ENCODE measurements at places on chromosomes 6 and 20. TPM values are rescaled to one million over a fixed set of nuclear protein-coding genes. Genes with fewer than 3 reads are reported as not detected.

Gene MRAP2
- 1.3 TPM for total RNA-seq

Gene BIRC7
- 3.1 TPM for total RNA-seq

Gene TSPO2
- not detected for total RNA-seq

Gene IL20RA
- total RNA-seq = 0.02 TPM

Gene WFDC12
- not detected for total RNA-seq

Gene ID4
- 2.4 TPM for total RNA-seq

Gene TBXT
- total RNA-seq = not detected

Gene C6orf15
- not detected for total RNA-seq

Gene TPD52L1
- total RNA-seq = 52.4 TPM

Gene OXT
- not detected for total RNA-seq

Gene HLA-G
- not detected for total RNA-seq

Gene CCN6
- total RNA-seq = not detected

Gene EYS
- total RNA-seq = 0.05 TPM

Gene CD40
- 5.0 TPM for total RNA-seq

Gene GRM1
- total RNA-seq = 0.04 TPM

Gene EFCAB8
- total RNA-seq = not detected

Gene ADAT2
- 4.2 TPM for total RNA-seq

Gene SLPI
- 10.5 TPM for total RNA-seq

Gene RAD21L1
- total RNA-seq = not detected

Gene ELOVL2
- 9.1 TPM for total RNA-seq

Gene PI3
- 2.3 TPM for total RNA-seq

Gene SLC22A7
- total RNA-seq = not detected

Gene PDE7B
- 1.6 TPM for total RNA-seq

Gene BTNL2
- not detected for total RNA-seq

Gene CLDN20
- total RNA-seq = not detected

Gene ENPP3
- total RNA-seq = not detected

Gene RARS2
- total RNA-seq = 21.2 TPM

Gene ID1
- total RNA-seq = 235 TPM

Gene TRDN
- total RNA-seq = not detected

Gene PSORS1C2
- total RNA-seq = not detected

Gene SDCBP2
- 0.92 TPM for total RNA-seq

Gene CFAP61
- 0.37 TPM for total RNA-seq

Gene BCAS1
- 0.75 TPM for total RNA-seq

Gene ZBTB12
- 4.8 TPM for total RNA-seq

Gene CHD6
- total RNA-seq = 8.1 TPM

Gene KCNK16
- not detected for total RNA-seq

Gene ANKRD6
- total RNA-seq = 2.9 TPM

Gene ROS1
- 0.24 TPM for total RNA-seq

Measured in A549 treated with DMSO at 1 μM for 4 hours (cell line).